ENCODE measurements at places on chromosomes 2 and 18.
A peak's percentile ranks its signal among the peaks of the same experiment; 100 is the strongest.

- DNase-seq, result peak; percentile 33
Measured at GRCh38 chr18:49819823-49820671, 6.7 kb upstream of the ACAA2 start.

- DNase-seq, result no peak
Measured at GRCh38 chr2:191322828-191323506, 77.8 kb downstream of the MYO1B start.

GRCh38 chr2:40036241-40036640, 257.2 kb upstream of the THUMPD2 start:
- DNase-seq, result no peak

GRCh38 chr18:61575419-61575818, 242.2 kb downstream of the CDH20 start:
- no peak for DNase-seq

DNA sequence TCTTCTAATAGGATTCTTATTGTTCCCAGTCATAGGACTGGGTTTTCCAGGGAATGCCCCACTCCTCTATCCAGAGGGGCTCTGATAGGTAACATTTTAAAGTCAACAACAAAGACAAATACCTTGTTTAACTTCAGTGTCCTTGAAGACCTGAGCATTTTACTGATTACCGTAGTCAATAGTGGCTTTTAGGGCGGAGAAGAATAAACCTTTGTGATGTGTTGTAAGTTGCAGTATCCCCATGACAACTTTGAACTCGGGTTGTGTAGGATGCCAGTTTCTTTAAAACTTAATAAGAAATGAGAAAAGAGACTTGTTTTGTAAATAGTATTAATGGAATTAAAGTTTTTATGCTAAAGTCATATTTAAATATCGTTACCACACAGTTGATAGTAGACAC, 6.0 kb downstream of the GATA6 start:
- no peak for DNase-seq

- DNase-seq, result peak; percentile 25
Measured at GRCh38 chr2:111029181-111029927, 91.4 kb upstream of the BCL2L11 start.

- DNase-seq, result no peak
Measured at GRCh38 chr2:5748946-5749345, 56.8 kb downstream of the SOX11 start.

DNA sequence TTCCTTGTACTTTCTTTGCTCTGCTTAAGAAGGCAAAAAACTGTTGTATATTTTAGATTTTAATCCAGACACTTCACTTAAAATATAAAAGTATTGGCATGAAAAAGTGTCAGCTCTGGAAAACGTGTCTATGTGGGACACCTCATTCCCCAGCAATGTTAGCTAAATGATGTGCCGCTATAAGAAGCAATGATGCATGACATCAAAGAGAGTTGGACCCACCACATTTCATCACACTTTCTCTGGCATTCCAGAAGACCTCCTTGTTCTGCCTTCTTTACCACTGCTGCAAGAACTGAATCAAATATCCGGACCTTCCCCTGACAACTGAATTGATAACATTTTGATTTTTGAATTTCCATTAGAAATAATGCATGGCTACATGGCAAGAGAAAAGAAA, 242.4 kb upstream of the TANK start:
- no peak for DNase-seq

DNA sequence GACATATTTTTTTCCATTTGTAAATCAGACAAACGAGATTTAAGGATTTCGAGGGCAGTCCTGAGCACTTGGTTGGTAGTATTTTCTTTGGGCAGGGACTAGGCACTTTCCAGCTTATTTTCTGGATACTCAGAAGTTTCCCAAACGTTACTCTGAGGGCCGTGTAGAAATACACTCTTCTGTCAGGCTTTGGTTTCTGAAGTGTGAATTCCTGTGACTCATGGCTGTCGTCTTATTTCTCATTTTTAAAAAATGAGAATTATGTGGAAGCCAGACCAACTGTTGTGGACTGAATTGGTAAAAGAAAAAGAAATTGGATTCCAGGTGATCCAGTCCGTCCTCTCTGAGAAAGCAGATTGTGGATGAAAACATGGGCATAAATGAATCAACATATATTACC, 658.6 kb upstream of the FANCL start:
- no peak for DNase-seq

DNA sequence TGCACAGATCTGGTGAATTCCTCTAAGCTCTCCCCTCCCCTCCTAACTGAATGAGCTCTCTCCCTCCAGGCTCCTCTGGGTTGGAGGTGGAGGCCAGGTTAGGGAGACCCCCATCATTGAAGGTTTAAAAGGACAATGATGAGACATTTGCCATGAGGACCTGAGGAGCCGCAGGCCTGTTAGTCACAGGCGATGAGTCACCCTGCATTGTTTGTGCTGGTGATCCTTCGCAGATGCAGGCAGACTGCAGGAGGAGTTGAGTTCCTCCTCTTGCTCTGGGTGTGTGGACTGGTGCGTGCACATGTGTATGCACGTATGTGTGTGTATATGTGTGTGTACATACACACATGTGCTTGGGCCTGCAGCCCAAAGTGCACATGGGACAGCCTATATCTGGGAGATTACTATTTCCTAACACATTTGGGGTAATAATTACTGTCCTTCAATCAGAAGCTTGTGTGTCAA, 42.0 kb downstream of the MCFD2 start:
- peak; percentile 77 for DNase-seq

DNA sequence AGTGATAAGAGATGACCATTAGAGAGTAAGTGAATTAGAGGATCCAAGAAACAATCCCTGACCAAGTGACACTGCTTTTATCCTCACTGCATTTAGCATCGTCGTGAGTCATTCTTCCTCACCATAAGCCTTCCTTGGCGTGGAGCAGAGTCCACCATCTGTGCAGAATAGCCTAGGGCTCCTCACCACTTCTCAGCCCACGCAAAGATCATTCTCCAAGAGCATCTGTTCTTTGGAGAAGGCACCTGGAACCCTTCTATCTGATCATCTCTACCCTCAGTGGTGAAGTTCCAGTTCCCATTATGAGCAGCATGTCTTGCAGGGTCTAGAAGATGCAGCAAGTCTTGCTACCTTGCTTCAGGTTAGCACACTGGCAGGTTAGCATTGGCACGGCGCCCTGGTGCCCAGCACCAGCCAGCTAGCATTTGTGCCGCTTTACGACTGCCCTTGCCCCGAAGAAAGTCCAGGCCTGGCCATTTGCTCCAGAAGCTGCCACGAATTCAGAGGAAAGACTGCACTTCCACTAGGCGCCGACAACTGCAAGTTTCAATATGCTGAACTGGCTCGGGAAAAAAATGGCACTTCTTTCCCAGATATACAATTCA, 225.8 kb downstream of the TTC32 start:
- no peak for DNase-seq

GRCh38 chr2:163493359-163494298, 242.2 kb downstream of the FIGN start:
- no peak for DNase-seq

GRCh38 chr2:172095905-172096625, 6.6 kb downstream of the DLX2 start:
- DNase-seq, result peak; percentile 33

DNA sequence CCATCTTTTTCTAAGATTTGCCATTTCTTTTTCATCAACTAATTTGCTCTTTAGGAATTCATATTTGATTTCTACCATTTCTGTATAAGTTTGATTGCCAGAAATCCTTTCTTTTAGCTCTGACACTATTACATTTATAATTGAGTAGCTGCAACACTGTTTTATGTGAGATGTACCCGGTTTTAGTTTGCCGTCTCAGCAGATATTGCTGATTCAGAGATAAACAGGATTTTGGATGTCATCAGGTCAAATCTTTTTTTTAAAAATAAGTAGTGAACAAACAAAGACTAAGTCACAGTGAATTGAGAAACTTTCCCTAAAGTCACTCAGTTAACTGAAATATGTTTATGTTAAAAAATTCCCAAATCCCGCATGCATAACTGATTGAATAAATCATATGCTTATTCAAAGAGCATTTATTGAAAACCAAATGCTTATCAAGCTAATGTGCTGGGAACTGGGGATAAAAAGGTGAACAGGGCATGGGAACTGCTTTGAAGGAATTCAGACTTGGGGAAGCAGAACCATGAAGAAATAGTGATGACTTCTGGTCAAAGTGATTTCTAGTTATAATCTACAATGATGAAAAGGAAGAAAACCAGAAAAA, 19.5 kb upstream of the CCDC102B start:
- no peak for DNase-seq

- no peak for DNase-seq
Measured at GRCh38 chr18:58335223-58335622, 291.2 kb downstream of the NEDD4L start.

DNA sequence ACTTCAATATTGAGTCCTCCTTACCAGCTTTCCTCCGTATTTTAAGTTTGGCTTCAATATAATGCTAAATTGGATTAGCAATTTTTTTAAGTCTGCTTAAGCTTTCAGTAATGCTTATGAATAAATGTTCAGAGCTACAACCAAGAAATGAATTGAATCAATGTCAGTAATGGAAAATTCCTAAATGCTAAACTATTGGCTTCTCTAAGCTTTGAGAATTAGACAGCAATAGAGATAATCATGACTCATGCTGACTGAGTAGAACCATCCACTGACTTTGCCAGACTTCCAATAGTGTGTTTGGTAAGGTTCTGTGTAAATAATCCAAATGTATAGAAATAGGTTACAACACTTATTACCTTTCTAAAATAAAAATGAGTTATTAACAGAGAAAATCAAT, 8.9 kb upstream of the PDE1A start:
- no peak for DNase-seq

DNA sequence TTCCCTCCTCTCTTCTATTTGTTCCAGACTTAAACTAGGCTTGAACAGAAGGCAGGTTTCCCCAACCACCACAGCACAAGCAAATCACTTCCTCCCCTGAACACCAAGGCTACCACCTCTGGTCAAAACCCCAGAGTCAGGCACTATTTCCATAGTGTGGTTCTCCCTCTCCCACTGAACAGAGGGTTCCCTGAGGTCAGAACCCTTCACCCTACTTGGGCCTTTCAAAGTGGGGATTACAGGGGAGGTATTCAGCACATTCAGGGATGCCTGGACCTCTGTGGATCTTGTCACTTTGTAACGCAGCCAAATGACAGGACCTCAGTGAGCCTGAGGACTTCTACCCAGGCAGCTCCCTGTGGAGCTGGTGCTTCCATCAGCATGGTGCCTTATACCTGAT, 88.7 kb downstream of the TNS1 start:
- no peak for DNase-seq

DNA sequence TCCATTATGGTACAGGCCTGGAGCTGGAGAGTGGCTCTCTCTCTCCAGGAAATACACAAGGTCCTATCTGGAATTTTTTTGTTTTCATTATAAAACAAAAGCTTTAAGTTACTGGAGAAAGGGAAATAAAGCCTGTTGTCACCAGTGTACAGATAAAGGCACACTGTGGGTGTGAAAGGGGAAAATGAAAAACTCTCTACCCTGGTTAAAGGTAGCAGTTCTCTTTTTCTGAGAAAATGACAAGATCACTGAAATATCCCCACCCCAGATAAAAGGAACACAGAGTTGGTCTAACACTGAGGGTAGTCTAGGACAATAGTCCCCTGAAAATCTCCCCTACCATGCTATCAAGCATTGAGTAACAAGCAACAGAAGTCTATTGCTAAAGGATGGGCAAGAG, 438.7 kb downstream of the MBD2 start:
- DNase-seq, result no peak

GRCh38 chr2:227455200-227455599, 16.8 kb upstream of the AGFG1 start:
- no peak for DNase-seq

DNA sequence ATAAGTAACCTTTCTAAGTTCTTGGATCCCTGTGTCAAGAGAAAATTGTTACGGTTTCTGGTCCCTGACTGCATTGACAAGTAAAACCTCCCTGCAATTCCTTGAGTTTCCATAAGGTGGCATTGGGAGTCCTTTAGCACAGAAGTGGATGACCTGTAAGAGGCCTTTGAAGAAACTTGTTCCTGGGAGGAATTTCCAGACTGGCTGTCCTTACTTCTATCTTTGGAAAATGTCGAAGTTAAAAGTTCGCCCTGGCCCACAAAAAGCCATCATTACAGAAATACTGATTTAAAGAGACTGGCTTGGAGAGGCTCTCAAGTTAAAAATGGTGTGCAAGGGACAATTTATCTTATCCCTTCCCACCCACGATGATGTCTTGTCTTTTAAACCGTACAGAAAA, 218.4 kb downstream of the CDH20 start:
- peak; percentile 86 for DNase-seq

DNA sequence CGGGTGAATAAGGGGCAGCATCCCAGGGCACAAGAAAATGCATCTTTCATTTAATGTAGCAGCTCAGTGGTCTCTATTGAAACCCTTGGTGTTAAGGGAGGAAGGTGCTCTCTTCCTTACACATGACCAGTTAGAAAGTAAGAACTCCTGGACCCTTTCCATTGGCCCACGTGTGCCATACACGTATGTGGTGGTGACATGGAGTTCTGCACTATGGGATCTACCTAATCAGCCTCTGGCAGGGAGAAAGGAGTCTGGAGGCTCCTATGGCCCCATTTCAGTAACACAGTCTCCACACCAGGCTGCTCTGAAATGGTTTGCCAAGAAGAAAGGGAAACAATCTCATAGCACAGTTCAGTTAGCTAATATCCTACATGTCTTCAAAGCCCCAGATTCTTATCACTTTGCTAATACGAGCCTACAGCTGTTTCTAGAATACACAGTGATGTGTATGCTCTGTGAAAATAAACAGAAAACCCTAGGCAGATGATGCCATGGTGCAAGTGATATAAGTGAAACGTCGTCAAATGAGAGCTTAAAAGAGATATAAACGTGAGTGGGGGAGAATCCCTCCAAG, 7.0 kb downstream of the EFEMP1 start:
- no peak for DNase-seq

- no peak for DNase-seq
Measured at GRCh38 chr2:26850505-26850904, 2.6 kb downstream of the DPYSL5 start.

DNA sequence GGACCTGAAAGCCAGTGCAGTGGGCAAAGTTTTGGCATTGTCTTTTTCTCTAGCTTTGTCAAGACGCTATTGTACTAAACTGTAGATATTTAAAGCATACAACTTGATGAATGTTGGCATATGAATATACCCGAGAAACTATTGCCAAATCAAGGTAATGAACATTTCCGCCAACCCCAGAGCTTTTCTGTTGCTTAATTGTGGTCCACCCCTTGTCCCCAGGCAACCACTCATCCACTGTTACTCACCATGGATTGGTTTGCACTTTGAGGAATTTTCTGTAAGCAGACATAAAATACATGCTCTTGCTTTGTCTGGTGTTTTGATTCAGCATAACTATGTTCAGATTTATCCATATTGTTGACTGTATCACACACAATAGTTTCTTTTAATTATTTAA, 688.4 kb downstream of the ADCYAP1 start:
- no peak for DNase-seq

GRCh38 chr2:176677746-176678265, 408.6 kb downstream of the MTX2 start:
- DNase-seq, result no peak

Measured in stomach (tissue), 19 donors.